ENCODE measurements at places on chromosomes 1 and 21.

DNA sequence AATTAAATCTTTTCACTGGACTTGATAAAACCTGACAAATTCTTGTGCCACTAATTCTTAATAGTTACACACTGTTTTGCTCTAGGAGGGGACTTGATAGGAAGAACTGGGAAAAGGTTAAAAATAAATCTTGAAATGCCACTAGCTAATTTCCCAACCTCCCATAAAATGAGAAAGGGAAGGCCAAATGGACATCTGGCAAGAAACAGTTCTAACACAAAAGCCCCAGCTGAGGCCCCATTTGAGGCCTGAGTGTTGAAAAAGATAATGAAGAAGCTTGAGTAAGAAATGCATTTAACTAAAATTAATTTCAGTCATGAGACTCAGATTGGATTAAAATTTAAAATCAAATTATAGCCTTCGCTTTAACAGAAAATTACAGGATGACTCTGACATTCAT is 11.2 kb upstream of the RAP1GAP start:
- DNase-seq = no peak

DNA sequence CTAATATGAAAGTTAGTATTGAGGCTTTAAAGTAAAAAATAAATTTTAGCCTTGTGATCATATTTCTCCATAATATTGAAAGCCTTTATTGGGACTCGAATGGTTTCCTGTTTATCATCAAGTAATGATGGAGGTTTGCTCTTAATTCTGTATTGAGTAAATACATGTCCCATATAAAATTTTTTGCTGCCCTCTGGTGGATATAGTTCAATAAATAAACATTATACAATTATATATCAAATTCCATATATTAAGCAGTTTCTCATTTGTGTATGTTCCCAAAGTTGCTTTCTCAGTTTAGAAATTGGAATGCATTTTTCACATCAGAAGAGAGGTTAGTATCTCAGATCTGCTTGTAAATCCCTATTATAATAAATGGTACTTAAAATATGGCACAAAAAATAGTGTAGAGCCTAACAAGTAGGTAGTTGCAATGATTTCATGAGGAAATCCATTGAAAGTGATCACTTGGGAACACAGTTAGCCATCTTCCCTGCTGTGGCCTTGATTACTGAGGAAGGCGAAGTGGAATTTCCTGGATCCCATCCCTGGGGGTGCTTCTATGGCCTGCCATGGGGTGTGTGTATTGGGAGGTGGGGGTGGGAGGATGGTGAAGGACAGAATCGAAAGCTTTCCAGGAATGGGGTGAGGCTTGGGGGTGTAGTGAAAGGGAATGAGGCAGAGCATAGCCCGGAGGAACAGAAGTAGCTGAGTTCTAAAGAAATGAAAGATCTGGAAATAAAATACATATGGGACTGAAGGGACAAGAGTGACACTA is 84.1 kb upstream of the C21orf91 start:
- DNase-seq = no peak

DNA sequence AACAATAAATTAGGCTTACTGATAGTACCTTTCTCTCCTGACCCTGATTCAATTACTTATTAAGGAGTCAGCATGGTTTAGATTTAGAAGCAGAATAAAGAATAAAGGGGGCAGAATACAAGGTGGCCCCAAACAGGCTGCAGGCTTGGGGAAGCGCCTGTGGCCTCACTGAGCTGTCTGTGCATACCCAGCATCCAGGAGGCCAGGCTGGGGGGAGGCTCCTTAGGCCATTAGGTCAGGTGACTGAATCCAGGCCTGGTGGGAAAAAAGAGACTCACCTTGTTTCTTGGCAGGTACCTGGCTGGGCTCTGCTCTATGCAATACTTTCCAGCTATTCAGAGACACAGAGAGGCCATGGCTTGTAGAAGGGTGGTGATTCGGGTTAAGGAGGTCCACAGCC is 38.8 kb downstream of the PGBD5 start:
- no peak for DNase-seq

- no peak for DNase-seq
Measured at GRCh38 chr1:53080041-53080440, 18.0 kb downstream of the PODN start.

GRCh38 chr21:41903559-41904351 is 24.6 kb upstream of the PRDM15 start:
- DNase-seq = no peak

DNA sequence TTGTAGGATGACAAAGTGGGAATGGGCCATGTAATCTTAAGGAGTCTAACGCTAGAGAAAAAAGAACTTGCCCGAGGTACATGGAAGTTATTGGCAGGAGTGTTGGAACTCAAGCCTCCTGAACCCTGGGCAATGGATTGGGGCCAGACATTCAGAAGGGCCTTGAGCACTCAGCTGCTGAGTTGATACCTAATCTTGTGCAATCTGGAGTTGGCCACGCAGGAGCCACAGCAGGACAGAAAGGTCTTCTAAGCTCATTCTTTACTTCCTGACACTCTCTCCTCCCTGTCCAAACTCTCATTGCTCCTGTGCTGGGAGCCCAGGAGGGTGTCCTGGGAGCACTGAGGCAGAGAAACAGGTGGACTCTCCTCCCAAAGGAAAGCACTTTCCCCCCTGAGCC is 25.1 kb upstream of the CSF1 start:
- DNase-seq = no peak

DNA sequence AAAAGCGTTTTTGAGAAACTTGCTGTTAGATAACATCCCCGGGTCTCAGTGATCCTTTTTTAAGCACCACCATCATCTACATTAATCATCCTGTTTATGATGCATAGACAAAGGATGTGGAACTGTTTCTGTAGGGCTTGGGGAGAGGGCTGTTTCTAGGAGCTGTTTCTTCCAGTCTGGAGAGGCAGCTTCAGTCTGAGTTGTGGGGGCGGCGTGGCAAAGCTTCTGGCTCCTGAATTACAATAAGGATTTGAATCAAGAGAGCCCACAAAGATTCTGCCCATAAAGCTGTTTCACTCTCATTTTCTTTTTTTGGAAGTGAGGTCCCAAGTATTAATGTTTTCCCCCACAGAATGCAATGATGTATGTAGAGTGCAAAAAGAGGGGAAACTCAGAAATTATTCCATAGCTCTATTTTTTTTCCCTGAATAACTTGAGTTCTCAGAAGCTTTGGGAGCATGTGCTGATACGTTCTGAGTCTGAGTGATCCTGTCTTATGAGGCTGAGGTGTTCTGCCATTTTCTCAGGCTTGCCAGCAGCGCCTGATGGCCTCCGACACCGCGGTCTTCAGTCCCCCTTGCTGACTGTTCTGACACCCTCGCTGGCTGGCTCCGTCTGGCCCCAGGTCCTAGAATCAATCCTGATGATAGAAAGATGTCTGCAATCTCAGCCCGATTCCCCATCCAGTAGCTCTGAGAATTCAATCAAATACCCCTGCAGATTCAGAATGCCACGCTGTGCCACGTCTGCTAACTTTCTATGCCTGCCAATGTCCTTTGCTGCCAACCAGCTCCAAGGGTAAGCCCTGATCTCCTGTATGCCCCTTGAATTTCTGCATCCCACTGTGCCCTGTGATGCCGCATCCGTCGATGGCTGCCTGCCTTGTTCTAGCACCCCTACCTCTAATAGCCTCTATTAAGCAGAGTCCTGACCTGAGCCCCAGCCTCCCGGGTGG is 92.4 kb upstream of the AKT3 start:
- DNase-seq = no peak

DNA sequence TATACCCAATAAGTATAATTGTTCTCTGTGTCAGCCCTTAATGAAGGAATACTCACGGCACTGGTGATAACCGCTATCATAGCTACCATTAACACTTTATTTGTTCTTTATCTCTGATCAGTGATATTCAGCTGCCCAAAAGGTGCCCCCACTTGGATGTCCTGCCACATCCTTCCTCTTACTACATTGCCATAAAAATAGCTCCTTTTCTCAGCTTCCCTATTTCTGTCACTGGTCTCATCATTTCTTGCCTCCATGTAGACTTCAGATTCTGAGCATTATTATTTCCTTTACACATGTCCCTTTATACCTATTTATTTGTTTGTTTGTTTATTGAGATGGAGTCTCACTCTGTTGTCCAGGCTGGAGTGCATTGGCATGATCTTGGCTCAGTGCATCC is 2.7 kb upstream of the RAB29 start:
- DNase-seq = no peak
